ENCODE measurements at places on chromosomes 6 and 20.

- DNase-seq: no peak
These were observed 181.2 kb upstream of the CCN2 start for GRCh38 chr6:132132422-132132821.

DNA sequence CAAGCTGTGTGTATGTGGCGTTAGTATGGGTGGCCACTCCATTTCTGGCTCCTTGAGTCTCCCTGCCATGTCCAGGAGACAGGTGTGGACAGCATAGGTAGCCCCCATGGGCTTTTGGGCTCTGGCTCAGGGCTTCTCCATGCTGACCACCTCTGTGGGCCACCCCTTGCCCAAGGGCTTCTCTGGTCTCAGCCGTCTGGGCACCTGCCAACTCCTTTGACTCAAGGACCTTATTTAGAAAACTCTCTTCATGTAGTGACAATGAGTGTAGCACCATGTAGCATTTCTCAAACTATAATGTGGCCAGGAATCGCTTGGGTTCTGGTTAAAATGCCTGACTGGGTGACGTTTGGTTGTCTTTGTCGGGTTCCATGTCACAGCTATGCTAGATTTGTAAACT is 5.1 kb upstream of the GTSF1L start:
- DNase-seq: no peak

GRCh38 chr6:165652766-165653165 is 10.3 kb downstream of the PDE10A start:
- no peak for DNase-seq

DNA sequence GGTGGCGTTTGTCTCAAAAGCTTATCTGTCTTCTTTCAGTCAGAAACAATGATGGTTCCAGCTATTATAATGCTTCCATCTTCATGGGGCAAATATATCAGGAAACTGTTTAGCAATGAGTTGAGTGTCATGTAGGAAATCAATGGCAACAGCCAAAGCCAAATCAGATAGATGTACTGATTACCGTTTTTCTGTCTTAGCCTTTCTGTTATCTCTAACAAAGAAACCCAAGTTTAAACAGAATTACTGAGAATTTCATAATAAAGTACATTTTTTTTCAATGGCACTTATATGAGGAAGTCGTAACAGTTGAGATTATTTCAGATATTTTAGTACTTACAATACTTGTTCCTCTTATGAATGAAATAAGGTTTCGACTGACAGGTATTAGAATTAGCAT is 1.2 kb downstream of the NOX3 start:
- no peak for DNase-seq

DNA sequence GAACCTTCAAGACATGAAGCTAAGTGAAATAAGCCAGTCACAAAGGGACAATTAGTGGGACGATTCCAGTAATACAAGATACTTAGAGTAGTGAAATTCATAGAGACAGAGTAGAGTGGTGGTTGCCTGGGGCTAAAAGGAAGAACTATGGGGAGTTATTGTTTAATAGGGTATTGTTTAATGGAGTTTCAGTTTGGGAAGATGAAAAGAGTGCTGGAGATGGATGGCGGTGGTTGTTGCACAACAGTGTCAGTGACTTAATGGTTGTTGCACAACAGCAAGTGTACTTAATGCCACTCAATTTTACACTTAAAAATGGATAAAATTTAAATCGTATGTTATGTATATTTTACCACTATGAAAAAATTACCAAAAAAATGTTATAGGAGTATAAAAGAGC is 209.7 kb upstream of the TENT5A start:
- DNase-seq: no peak

GRCh38 chr20:1830240-1830639 is 65.0 kb upstream of the SIRPA start:
- peak; percentile 44 for DNase-seq

- DNase-seq: peak; percentile 19
These were observed 324.9 kb downstream of the ZFAND3 start for GRCh38 chr6:38144365-38144945.

DNA sequence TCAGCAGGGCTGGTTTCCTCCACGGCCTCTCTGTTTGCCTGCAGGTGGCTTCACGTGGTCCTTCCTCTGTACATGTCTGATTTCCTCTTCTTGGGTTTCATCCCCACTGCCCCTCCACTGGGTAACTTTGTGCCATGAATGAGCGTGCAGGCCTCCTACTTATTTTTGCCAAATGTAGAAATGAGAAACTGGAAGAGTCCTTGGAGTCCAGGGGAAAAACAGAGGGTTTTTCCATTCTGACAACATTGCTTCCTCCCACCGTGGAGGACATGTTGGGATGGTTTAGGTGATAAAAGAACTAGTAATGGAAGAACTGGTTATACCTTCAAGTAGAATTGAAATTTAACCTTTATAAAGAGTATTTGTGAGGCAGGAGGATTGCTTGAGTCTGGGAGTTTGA is 699.5 kb downstream of the QKI start:
- no peak for DNase-seq

DNA sequence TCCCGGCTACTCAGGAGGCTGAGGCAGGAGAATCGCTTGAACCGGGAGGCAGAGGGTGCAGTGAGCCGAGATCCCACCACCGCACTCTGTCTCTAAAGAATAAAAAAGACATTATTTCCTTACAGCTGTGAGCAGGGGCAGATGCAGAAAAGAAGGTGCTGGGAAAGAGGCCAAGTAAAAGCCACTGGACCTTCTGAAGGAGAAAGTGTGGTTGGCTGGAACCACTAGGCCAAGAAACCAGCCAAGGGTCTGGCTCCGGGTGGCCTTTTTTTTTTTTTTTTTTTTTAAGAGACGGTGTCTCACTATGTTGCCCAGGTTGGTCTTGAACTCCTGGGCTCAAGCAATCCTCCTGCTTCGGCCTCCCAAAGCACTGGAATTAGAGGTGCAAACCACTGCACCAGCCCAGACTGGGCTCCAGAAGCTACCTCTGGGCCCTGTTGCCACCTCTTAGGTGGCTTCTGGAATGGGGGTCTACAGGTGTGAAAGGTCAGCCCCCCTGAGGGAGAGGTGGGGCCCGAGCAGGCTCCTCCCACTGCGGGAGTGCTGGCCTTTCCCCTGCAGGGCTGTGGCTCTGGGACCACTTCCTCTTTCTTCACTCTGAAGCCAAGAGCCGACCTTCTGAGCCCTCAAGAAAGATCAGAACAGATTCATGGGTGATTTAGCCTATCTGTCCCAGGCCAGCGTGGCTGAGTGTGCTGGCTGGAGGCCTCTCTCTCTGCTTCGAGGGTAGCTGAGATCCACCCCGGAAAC is at the start of gene FGD2:
Gene FGD2, plus strand, starts transcription at position 595 of the 750 bp plus-strand sequence. CDS start 163 bp downstream, outside the sequence.
- DNase-seq: no peak

GRCh38 chr6:20227350-20227749 is 15.1 kb upstream of the MBOAT1 start:
- no peak for DNase-seq

- DNase-seq: no peak
These were observed 790.9 kb downstream of the TFAP2A start for GRCh38 chr6:9623985-9624384.

DNA sequence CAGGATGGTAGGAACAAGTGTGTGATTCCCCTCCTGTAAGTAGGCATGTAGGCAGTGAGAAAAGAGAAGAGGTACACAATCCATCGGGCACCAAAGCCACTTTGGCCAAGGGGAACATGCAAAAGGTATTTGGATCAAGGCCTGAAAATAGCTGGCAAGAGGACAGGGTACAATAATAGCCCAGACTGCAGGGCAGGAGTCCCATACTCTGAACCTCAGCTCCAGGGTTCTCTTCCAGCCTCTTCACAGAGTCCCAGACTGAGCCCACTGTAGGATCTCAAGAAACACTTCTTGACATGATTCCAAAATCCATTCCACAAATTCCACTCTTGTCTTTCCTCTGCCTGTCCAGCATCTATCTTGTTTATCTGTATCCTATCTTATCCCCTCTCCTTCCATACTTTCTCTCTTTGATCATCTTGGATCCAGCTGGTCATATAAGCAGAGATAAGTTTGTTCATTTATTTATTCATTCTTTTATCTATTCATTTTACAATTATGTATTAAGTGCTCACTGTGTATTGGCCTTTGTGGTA is 19.7 kb downstream of the ACSS2 start:
- no peak for DNase-seq

GRCh38 chr20:2093159-2093781 is 8.4 kb upstream of the STK35 start:
- peak; percentile 76 for DNase-seq

DNA sequence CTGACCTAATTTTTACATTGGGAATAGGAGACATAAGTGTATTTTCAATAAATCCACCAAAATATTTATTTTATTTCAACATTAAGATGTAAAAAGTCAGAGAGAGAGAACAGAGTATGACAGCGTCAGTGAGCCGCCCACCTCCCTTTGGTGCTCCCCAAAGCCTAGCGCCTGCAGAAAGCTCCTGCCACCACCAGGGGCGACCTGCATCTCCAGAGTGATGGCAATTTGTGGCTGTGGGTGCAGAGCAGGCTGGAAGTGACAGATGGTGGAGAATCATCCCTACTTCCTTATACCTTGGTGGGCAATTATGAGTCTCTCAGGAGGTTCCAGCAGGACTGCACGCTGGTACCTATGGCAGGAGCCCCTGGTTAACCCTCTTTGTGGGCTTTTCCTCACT is 87.3 kb downstream of the PTPRT start:
- no peak for DNase-seq

- DNase-seq: no peak
These were observed 44.4 kb upstream of the LYRM2 start for GRCh38 chr6:89682991-89683390.

DNA sequence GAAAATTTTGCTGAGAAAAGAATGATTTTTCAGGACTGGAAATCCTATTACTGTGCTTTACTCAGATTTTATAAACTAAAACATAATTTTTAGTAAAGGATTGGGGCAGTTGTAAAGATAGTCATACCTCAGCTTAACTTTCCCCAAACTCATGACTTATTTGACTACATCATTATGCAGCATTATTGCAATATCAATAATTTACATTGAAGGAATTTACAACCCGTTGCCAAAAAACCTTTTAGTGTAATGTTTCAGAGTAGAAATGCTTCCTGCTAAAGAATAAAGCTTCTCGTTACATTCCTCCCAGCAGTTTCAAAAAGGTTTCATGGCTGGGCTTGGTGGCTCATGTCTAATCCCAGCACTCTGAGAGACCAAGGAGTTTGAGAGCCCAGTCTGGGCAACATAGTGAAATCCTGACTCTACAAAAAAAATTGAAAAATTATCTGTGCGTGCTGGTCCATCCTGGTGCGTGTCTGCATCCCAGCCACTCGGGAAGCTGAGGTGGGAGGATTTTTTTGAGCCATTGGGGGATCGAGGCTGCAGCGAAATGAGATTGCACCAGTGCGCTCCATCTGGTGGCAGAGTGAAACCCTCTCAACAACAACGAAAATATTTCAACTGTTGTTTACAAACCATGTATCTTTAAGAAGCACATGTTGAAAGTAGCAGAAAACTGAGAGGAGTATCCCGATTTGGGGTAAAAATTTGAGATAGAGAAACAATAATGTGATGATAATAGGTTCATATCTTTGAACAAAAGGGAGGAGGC is 4.4 kb downstream of the AMD1 start:
- DNase-seq: peak; percentile 22

GRCh38 chr6:99607416-99608036 is 893 bp downstream of the PRDM13 start:
- no peak for DNase-seq

GRCh38 chr20:32484958-32485769 is 100.0 kb downstream of the NOL4L start:
- DNase-seq: peak; percentile 88

DNA sequence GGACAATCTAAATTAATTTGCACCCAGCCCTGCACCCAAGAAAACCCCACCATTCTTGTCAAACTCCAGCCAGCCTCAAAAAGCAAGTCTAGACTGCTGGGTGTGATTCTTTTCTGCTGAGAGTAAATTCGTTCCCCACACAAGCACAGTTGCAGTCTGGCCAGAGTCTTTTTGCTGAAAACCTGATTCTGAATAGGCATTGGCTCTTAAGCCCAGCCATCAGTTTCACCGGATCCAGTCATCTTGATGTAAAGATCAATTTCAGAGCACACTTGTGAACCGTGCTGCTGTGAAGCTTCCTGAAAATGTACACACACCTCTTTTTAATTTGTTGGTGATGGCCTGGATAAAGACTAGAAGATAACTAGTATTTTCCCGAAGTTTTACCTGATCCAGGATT is 159.4 kb upstream of the GGTLC1 start:
- DNase-seq: no peak

DNA sequence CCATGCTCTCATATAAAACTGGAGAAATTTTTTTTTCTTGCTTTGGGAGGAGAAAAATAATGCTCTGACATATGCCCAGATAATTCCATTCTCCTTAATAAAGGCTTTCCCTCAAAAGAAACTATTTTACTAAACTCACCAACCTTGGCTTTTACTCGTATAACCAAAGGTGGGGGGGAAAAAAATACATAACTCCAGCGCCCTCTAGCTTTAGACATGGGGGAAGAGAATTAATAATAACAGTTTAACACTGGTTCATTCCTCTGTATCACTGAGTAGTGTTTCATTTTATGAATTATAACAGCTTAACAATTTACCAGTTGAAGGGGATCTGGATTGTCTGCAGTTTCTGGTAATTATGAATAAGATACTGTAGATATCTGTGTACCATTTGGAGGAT is 1226.1 kb downstream of the GRIK2 start:
- DNase-seq: peak; percentile 65

Measured in NCI-H69 (cell line).